ENCODE measurements at places on chromosomes 13 and 19. TPM values are rescaled to one million over a fixed set of nuclear protein-coding genes. Genes with fewer than 3 reads are reported as not detected.

Gene CYP2A13
- not detected for total RNA-seq

DNA sequence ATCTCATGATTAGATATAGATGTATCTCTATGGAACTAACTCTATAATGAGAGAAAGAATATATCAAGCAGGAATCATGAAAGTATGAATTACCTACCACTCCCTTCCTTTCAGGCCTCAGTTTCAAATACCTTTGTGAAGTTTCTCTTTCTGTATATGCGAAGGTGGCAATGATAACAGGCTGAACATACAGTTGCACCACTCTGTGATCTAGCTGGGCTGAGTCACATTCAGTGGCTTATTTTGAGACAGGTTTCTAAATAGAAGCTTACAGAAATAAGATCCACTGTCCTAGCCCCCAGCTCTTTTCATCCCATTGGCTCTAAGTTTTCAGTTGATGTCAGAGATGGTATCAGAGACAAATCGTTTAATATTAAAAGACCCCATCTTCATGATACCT is 662.0 kb downstream of the SLITRK1 start:
- no peaks in the 10 kb centered on the region for H3K36me3 ChIP-seq
- no peaks in the 10 kb centered on the region for H3K27me3 ChIP-seq
- no peak overlapping the region for H3K4me3 ChIP-seq
- no peaks in the 10 kb centered on the region for H3K4me1 ChIP-seq

DNA sequence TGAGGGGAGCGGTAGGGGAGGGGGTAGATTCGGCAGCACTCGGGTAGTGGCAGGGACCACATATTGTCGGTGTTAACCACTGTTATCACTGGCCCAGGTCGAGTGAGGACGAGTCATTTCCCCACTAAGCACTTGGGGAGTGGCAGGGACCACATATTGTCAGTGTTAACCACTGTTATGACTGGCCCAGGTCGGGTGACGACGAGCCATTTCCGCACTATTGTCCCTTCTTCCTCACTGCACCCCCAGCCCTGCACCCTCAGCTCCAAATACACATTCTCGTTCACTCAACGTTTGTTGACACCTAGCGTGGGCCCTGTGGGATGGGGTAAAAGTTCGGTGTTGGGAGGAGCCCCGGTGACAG is 467 bp upstream of the CLN5 start:
- peak overlapping the region; percentile 96 for H3K27ac ChIP-seq
- peaks cover 5% of the 10 kb centered on the region for H3K36me3 ChIP-seq
- DNase-seq: no peak
- peak overlapping the region; percentile 87 for H3K4me3 ChIP-seq
- peaks cover 19% of the 10 kb centered on the region for H3K4me1 ChIP-seq

GRCh38 chr19:49161987-49162386 is 4.4 kb downstream of the TRPM4 start:
- no peaks in the 10 kb centered on the region for H3K36me3 ChIP-seq
- H3K27ac ChIP-seq: no peak overlapping the region
- H3K27me3 ChIP-seq: peaks cover 11% of the 10 kb centered on the region
- H3K4me3 ChIP-seq: no peak overlapping the region
- no peak for DNase-seq

- no peak overlapping the region for H3K4me3 ChIP-seq
- no peak overlapping the region for H3K27ac ChIP-seq
- no peak for DNase-seq
- H3K36me3 ChIP-seq: no peaks in the 10 kb centered on the region
Measured at GRCh38 chr13:89375839-89376238, 1704.7 kb downstream of the SLITRK5 start.

DNA sequence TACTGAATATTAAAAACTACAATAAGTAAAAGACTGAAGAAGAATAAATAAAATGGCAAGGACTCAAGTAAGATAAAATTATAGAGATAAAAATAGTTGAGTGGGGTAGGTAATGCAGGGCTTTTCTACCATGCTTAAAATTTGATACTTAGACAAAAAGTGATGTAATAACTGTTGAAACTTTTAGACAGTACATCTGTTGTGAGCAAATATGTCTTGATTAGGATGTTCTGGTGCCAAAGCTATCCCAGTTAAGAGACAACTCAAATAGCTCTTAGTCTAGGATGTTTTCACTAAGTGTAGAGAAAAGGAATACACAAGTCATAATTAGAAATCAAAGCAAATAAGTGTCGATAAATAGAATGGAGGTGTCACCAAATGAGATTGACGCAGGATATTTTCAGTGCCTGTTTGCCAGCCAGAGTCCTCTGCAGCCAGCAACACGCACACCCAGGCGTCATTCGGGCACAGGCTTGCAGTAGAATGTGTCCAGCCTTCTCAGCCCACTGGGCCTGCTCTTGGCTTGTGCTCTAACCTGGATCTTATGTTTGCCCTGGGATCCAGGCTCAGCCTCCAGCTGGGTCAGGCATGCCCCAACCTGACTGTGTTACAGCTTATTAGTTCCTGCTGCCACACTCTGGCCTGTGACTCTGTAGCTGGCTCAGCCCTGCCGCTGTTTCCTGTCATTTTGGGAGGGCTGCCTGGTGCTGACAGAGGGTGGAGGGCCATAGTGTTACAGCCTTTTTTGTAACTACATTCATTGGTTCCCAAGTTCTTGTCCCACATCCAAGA is 766.2 kb downstream of the PCDH17 start:
- no peaks in the 10 kb centered on the region for H3K27me3 ChIP-seq
- no peak overlapping the region for H3K4me3 ChIP-seq
- no peak for DNase-seq
- no peak overlapping the region for H3K27ac ChIP-seq
- H3K36me3 ChIP-seq: no peaks in the 10 kb centered on the region

DNA sequence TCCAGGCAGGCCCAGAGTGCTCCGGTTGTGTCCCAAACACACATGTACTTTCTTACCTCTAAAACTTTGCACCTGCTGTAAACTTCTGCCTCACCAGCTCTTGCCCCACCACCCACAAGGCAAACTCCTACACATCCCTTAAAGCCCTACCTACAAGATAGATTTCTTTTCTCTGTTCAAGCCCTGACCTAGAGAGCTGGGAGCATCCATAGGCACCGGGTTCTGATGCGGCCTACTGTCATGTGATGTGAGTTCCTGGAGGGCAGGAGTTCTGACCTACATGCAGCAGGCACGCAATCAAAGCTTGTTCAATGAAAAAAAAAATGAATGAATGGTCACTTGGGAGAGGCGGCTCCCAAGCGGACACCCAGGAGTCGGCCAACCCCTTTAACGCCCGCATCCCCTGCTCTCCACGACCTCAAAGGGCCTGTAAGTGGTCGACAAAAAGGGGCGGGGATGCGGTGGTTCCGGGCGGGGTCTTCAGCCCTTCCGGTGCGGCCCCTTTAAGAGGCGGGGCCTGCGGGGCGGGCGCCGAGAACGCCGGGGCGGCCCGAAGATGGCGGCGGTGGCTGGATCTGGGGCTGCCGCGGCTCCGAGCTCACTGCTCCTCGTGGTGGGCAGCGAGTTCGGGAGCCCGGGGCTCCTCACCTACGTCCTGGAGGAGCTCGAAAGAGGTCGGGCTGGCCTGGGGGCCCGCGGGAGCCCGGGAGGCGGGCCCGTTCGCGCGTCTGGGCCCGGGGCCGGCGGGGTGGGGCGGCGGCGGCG is at the start of gene MAP1S:
TSS of gene MAP1S (plus strand) at position 534 of the 765 bp plus-strand sequence. CDS start at position 557, 23 bp downstream.
- H3K4me3 ChIP-seq: peak within 1 kb of the TSS; percentile 71
- no peaks in the 10 kb centered on the region for H3K27me3 ChIP-seq
- peak within 1 kb of the TSS; percentile 76 for H3K27ac ChIP-seq
- H3K4me1 ChIP-seq: peaks cover 19% of the 10 kb centered on the region

GRCh38 chr19:54572696-54573311 is 786 bp upstream of the LILRA2 start:
- no peak overlapping the region for H3K27ac ChIP-seq
- no peaks in the 10 kb centered on the region for H3K27me3 ChIP-seq
- H3K4me1 ChIP-seq: no peaks in the 10 kb centered on the region
- no peaks in the 10 kb centered on the region for H3K36me3 ChIP-seq

- H3K27me3 ChIP-seq: no peaks in the 10 kb centered on the region
- no peak overlapping the region for H3K4me3 ChIP-seq
- no peak overlapping the region for H3K27ac ChIP-seq
- H3K4me1 ChIP-seq: no peaks in the 10 kb centered on the region
Measured at GRCh38 chr19:30406220-30407067, 34.3 kb downstream of the ZNF536 start.
